ENCODE measurements at places on chromosomes 4 and X. TPM values are rescaled to one million over a fixed set of nuclear protein-coding genes. Genes with fewer than 3 reads are reported as not detected.

EPHA5 gene
- total RNA-seq: 0.11 TPM

DNA sequence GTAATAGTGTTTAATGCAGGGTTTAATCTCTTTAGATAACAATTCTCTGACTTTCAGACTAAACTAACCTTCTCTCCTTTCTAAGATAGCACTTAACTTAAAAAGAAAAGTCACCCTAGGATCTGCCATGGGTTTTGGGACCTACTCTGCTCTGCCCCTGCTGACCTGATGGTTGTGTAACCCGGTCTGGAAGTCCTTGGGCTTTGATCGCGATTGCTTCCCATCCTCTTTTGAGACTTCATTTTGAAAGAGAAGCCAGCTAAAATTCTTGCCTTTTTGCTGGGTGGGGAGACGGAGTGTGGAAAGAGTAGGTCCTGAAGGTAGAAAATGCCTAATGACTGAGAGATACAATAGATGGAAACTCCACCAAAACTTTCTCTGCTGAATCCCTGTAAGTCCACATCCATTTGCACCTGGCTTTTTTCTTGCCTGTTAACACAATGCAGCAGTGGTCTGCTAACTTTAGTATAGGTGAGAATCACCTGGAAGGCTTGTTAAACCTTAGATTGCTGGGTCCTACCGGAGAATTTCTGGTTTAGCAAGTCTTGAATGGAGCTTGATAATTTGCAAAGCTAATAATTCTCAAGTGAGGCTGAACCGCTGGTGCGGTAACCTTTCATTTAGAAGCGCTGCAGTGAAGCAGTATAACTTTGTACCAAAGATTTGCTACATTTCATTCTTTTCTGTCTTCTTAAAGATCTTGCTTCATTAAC is 45.6 kb upstream of the CCSER1 start:
- DNase-seq: no peak

- DNase-seq: no peak
These were observed 1.8 kb downstream of the SGMS2 start for GRCh38 chr4:107826421-107826980.

GRCh38 chr4:122784261-122784660 is 42.4 kb upstream of the FGF2 start:
- no peak for DNase-seq

DNA sequence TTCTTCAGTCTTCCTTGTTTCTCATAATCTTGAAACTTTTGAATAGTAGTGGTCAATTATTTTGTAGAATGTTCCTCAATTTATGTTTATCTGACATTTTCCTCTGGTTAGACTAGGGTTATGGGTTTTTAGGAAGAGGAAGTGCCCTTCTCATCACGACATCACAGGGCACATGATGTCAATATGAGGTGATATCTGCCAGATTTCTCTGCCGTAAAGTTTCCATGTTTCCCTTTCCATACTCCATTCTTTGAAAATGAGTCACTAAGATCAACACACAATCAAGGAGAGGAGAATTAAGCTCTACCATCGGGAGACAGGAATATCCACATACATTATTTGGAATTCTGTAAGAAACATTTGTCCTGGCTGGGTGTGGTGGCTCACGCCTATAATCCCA is 28.4 kb downstream of the RP2 start:
- no peak for DNase-seq

All from Right ventricle myocardium inferior (tissue), 1 donor.